Stimulated activated CD4-positive, alpha-beta T cell treated with anti-CD3 and anti-CD28 coated beads, Interleukin-2, amount 100 ng/mL, for 4 hours (primary cell): ENCODE measurements at places on chromosomes 6 and 20.

- DNase-seq = no peak
These were observed 23.5 kb downstream of the TM9SF4 start for GRCh38 chr20:32132911-32133549.

- no peak for DNase-seq
These were observed 84.7 kb upstream of the MC3R start for GRCh38 chr20:56163806-56164205.

- DNase-seq = no peak
These were observed 134.6 kb downstream of the SYNE1 start for GRCh38 chr6:152502421-152503188.

GRCh38 chr6:10692965-10693538 lies 1.4 kb downstream of the C6orf52 start:
- no peak for DNase-seq

DNA sequence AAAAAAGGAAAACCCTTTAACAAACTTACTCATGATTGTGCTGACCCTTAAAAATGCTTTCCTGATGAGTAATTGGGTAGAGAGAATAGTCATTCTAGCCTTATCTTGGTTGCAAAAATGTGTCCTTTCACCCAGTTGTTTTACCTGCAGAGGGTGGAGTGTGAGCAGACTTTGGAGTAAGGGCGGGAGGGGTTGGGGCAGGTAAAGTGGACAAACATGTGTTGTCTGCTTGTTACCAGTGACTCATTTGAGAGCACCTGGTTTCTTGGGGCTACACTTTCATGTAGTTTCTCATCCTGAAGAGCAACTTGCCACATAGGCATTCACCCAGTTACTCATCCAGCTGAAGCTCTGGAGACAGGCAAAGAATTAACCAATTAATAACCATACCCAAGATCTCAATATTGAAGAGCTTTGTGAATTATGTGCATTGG lies 121.1 kb downstream of the TNFRSF21 start:
- DNase-seq = no peak

GRCh38 chr6:108132863-108133262 lies 33.0 kb upstream of the NR2E1 start:
- DNase-seq = no peak

DNA sequence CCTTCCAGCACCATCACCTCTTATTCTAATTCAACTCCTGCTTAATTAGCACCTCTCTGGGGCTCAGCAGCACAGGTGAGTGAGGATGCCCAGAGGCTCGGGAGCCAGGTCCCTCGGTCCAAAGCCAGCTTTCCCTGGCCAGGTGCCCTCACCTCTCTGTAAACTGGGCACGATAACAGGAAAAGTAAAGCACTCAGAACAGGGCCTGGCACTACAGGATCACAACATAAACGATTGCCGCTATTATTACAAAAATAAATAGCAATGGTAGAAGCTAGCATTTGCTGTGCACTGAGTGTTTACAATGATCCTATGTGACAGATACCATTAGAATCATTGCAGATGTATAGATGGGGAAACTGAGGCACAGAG lies 2.6 kb downstream of the BPIFB2 start:
- DNase-seq = no peak

DNA sequence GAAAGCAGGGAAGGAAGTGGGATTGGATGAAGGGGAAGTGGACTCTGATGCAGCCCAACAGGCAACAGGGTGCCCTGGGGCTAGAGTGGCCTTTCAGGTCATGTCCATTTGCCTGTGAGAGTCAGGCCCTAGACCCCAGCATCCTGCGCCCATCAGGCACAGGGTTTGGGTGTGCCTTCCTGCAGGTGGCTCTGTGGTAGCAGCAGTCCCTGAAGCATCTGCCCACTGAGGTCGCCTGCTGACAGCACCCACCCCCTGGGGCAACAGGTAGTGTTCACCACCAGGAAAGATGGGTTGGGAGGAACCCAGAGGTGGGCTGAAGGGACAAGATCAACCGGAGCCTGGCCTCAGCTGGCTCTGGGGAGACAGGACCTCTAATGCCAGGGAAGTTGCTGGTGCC lies 3.6 kb downstream of the PACSIN1 start:
- no peak for DNase-seq

- DNase-seq = no peak
These were observed 32.4 kb upstream of the PBOV1 start for GRCh38 chr6:138250513-138251247.
